Activated CD4-positive, alpha-beta memory T cell treated with anti-CD3 and anti-CD28 coated beads for 36 hours (primary cell): ENCODE measurements at places on chromosomes 2 and 18. TPM values are rescaled to one million over a fixed set of nuclear protein-coding genes. Genes with fewer than 3 reads are reported as not detected.

GRCh38 chr2:1613731-1614354, 130.5 kb downstream of the PXDN start:
- H3K4me3 ChIP-seq, result no peak overlapping the region
- no peaks in the 10 kb centered on the region for H3K4me1 ChIP-seq
- DNase-seq, result no peak

GRCh38 chr2:19914266-19914975, 12.6 kb upstream of the TTC32 start:
- peaks cover 13% of the 10 kb centered on the region for H3K36me3 ChIP-seq
- H3K4me3 ChIP-seq, result no peak overlapping the region
- H3K27ac ChIP-seq, result no peak overlapping the region
- H3K4me1 ChIP-seq, result no peaks in the 10 kb centered on the region
- no peaks in the 10 kb centered on the region for H3K27me3 ChIP-seq

- no peak for DNase-seq
- H3K4me3 ChIP-seq, result no peak overlapping the region
- no peaks in the 10 kb centered on the region for H3K4me1 ChIP-seq
- H3K27me3 ChIP-seq, result no peaks in the 10 kb centered on the region
- no peaks in the 10 kb centered on the region for H3K36me3 ChIP-seq
Observed at GRCh38 chr2:19653509-19653908, 248.3 kb downstream of the TTC32 start.

DNA sequence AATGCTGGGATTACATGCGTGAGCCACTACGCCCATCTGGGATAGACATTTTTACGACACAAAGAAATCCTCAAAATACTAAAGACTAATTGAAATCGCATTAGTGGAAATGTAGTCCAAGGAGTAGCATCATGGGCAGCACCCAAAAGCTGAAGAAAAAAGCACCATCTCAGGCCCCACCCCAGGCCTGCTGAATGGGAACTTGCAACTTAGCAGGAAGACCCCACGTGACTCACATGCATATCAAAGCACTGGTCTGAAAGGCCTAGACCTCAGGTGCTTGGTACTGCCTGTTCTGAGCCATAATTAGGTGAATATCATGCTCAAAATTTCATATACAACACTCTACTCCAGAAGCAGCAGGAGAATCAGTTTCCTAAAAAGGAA, 28.9 kb downstream of the SPRED2 start:
- no peaks in the 10 kb centered on the region for H3K36me3 ChIP-seq
- H3K27me3 ChIP-seq, result peaks cover 4% of the 10 kb centered on the region
- DNase-seq, result no peak
- no peak overlapping the region for H3K27ac ChIP-seq
- H3K4me3 ChIP-seq, result no peak overlapping the region

- H3K27me3 ChIP-seq, result no peaks in the 10 kb centered on the region
- H3K27ac ChIP-seq, result no peak overlapping the region
- H3K4me3 ChIP-seq, result no peak overlapping the region
- no peaks in the 10 kb centered on the region for H3K36me3 ChIP-seq
- DNase-seq, result no peak
Observed at GRCh38 chr2:68362749-68363148, 2.3 kb upstream of the PLEK start.

- H3K36me3 ChIP-seq, result no peaks in the 10 kb centered on the region
- H3K4me1 ChIP-seq, result peaks cover 4% of the 10 kb centered on the region
- DNase-seq, result no peak
- H3K27me3 ChIP-seq, result no peaks in the 10 kb centered on the region
- no peak overlapping the region for H3K4me3 ChIP-seq
Observed at GRCh38 chr2:136189221-136189782, 71.4 kb upstream of the CXCR4 start.

DNA sequence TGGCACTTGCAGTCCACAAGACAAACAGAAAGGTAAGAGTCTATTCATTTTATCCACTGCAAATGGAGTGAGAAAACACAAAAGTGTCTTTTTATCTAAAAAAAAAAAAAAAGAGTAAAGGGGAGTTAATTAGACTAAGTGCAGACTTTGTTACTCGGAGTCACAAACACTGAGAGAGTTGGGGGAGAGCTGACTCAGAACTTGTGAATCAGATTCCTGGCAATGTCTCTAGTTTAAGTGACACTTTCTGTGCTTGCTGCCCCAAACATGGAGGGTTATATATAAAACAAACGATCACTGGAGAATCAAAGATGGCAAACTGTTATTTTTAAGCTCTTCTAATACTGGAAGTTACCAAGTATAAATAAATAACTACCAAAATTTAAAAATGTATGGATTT, 505.8 kb upstream of the NRP2 start:
- no peaks in the 10 kb centered on the region for H3K4me1 ChIP-seq
- DNase-seq, result no peak
- H3K27ac ChIP-seq, result no peak overlapping the region
- no peaks in the 10 kb centered on the region for H3K36me3 ChIP-seq
- no peak overlapping the region for H3K4me3 ChIP-seq
- H3K27me3 ChIP-seq, result no peaks in the 10 kb centered on the region

DNA sequence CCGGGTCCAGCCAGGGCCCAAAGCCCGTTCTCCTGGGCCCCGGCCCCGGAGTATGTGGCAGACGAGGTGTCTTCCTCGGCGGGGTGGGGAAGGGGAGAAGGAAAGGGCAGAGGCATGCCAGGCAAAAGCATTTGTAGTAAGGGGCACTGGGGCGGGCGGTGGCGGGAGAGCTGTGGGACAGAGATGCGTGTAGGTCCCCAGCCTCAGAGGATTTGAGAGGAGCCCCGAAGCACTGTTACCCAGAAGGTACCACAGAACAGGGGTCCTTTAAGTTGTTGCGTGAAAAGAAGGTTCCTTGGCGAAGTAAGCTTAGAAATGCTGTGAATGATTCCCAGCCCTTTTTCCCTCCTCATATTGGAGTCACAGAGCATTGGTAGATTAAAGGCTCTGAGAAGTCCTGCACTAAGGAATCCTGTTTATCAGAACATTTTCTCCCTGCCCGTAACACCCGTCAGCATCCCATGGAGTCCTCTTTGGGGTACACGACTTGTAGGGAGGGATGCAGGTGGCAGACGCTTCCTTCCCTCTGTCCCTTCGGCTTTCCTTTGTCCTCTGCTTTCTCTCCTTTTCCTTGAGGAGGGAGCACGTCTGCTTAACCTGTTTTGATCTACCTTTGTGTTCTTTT, 12.5 kb downstream of the GAREM2 start:
- H3K4me3 ChIP-seq, result peak overlapping the region; percentile 72
- peaks cover 14% of the 10 kb centered on the region for H3K4me1 ChIP-seq
- no peaks in the 10 kb centered on the region for H3K36me3 ChIP-seq
- H3K27me3 ChIP-seq, result peaks cover 8% of the 10 kb centered on the region
- no peak overlapping the region for H3K27ac ChIP-seq

GRCh38 chr2:112626604-112627059, 19.1 kb upstream of the SLC20A1 start:
- peak; percentile 79 for DNase-seq
- peak overlapping the region; percentile 46 for H3K4me3 ChIP-seq
- H3K4me1 ChIP-seq, result peaks cover 67% of the 10 kb centered on the region
- peaks cover 2% of the 10 kb centered on the region for H3K27me3 ChIP-seq
- peak overlapping the region; percentile 88 for H3K27ac ChIP-seq

DNA sequence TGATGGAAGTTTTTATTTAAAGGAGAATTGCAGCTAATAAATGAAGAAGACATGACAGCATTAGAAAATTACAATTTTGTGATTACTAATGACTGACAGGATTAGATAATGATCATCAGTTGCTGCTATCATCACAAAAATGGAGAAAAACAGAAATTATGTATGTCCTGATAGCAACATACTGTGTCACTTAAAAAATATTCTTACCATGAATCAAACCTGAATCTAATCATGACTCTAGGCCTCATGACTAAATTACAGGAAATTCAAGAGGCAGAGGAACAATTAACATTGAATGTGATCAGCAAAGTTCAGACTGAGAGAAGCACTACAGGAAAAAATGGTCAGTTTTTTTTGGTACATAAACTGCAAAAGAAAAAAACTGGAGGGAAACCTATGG, 147.8 kb downstream of the PMAIP1 start:
- H3K27me3 ChIP-seq, result no peaks in the 10 kb centered on the region
- no peak for DNase-seq
- no peak overlapping the region for H3K27ac ChIP-seq
- H3K36me3 ChIP-seq, result no peaks in the 10 kb centered on the region
- no peak overlapping the region for H3K4me3 ChIP-seq

- H3K4me1 ChIP-seq, result no peaks in the 10 kb centered on the region
- peaks cover 18% of the 10 kb centered on the region for H3K27me3 ChIP-seq
- DNase-seq, result no peak
- no peaks in the 10 kb centered on the region for H3K36me3 ChIP-seq
Observed at GRCh38 chr2:219662566-219662965, 35.1 kb downstream of the SLC4A3 start.

GRCh38 chr2:43085505-43085904, 140.9 kb downstream of the ZFP36L2 start:
- H3K27ac ChIP-seq, result no peak overlapping the region
- no peak for DNase-seq
- H3K4me3 ChIP-seq, result no peak overlapping the region
- no peaks in the 10 kb centered on the region for H3K27me3 ChIP-seq

DNA sequence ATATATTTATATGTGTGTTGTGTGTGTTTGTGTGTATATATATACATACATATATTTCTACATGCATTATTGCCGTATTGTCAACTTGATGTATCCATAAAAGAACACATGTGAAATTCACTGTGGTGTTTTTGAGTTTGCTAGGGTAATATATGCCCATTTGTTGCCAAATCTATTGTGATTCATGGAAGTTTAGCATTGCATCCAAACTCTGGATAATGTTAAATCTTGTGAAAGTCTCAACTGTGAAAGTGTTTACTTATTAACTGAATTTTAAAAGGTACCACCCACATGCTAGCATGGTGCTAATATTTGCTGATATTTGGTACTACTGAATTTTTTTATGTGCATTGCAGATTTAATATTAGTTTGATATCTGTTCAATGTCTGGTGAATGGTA, 96.6 kb upstream of the SLC8A1 start:
- no peaks in the 10 kb centered on the region for H3K36me3 ChIP-seq
- H3K4me1 ChIP-seq, result no peaks in the 10 kb centered on the region
- no peaks in the 10 kb centered on the region for H3K27me3 ChIP-seq
- no peak overlapping the region for H3K4me3 ChIP-seq
- no peak for DNase-seq

DNA sequence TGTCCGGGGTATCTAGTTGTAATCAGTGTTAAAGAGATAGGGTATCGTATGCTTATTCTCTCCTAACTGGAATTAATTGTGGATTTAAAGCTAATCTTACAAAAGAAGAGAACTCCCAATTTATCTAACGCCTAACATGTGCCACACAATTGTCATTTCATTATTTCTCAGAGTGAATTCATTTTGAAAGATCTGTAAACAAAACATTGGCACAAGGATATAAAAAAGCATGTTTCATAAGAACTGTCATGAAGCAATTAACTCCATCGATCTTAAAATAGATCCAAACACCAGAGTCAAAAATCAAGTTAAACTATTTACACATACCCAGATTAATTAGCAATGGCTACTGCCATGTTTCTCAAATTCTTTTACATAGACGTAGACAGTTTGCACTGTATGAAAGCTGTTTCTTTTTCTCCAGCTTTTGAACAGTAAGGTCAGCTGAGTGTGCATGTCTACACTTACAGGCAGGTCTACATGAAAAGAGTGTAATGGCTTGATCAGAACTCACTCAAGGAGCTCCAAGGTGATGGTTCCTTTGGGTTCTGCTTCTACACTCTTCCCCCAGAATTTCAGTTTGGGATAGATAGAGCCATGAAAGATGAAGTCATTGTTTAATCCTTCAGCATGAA, 38.8 kb downstream of the CABYR start:
- DNase-seq, result no peak
- H3K4me3 ChIP-seq, result no peak overlapping the region
- no peaks in the 10 kb centered on the region for H3K27me3 ChIP-seq
- H3K27ac ChIP-seq, result no peak overlapping the region

Gene MBOAT2
- 7.0 TPM for total RNA-seq

Gene MALL
- total RNA-seq, result 0.17 TPM

Gene CD8B
- total RNA-seq, result 0.57 TPM

Gene RBM43
- total RNA-seq, result 3.7 TPM

Gene R3HDM1
- 49.3 TPM for total RNA-seq

Gene NOL4
- not detected for total RNA-seq

Gene CD302
- total RNA-seq, result 0.56 TPM

Gene ALLC
- not detected for total RNA-seq

Gene IL36A
- total RNA-seq, result not detected

Gene RGPD4
- 0.05 TPM for total RNA-seq

Gene IL37
- total RNA-seq, result not detected
